ENCODE measurements at places on chromosomes 3 and 15.

GRCh38 chr3:16179771-16180736 lies 5.6 kb downstream of the GALNT15 start:
- peak; percentile 90 for DNase-seq

- peak; percentile 7 for DNase-seq
Observed at GRCh38 chr3:176431038-176431418, 766.3 kb downstream of the TBL1XR1 start.

DNA sequence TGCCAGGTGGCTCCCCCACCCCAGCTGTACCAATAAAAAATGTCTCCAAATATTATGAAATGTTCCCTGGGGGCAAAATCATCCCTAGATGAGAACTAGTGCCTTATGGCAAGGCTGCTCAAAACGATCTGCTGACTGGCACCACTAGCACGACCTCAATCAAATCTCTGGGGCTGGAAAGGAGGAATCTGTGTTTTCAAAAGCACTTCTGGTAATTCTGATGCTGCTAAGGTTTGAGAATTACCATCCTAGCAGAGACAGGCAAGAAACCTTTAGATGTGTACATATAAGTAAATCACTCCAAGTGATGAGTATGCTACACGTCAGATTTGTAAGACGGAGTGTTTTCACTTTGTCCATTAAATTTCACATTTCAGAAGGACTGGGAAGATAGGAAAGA lies 360.1 kb upstream of the THRB start:
- DNase-seq: no peak

DNA sequence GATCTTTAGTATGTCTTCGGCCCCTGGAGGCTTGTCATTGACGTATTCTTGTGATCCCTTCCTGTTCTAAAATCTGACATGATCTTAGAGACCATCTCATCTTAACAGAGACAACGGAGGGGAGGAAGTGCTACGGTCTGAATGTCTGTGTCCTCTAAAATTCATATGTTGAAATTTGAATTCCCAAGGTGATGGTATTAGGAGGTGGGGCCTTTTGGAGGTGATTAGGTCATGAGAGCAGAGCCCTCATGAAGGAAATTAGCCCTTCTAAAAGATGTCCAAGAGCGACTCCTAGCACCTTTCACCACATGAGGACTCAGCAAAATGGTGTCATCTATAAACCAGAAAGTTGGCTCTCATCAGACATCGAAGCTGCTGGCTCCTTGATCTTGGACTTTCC lies 233.2 kb upstream of the CMC1 start:
- DNase-seq: no peak

DNA sequence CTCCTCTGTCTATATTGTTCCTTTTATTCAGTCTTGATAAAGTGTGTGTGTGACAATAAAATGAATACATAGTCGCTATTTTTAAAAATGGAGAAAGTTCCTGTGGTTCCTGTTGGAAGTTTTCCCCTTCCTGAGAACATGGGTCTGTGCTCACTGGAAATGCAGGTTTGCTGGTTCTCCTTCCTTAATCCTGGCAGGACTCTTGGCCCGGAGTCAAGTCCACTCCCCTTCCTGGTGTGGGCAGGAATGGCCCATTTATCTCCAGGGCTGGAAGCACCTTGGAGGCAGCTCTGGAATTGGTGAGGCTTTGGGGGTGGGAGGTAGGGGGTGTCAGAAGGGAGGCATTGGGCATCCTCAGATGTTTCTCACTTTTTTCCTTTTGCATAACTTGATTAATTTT lies 30.1 kb downstream of the FOXL2 start:
- DNase-seq: no peak

DNA sequence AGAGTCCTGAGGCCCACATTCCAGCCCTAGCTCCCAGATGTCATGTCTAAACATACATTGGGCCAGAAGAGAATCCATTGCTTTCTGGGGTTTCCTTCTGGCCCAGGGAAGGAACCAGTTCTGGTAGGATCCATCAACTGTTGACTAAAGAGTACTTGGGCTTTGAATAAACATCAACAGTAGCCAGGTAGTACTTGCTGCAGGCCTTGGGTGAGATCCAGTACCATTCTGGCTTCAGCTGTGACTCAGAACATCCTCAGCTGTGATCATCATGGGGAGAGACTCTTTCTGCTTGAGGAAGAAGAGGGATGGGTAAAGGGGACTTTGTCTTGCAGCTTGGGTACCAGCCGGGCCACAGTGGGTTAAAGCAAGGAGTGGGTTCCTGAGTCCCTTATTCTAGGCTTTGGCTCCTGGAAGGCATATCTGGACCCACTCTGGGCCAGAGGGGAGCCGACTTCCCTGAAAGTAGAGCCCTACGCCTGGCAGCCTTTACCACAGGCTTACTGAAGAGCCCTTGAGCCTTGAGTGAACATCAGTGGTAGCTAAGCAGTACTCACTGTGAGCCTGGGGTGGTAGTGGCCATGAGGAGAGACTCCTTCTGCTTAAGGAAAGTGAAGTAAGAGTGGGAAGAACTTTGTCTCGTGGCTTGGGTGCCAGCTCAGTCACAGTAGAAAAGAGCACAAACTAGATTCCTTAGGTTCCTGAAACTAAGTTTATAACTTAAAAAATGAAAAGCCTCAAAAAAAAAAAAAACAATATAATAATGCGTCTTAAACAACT lies 128.3 kb downstream of the GOLIM4 start:
- DNase-seq: no peak

DNA sequence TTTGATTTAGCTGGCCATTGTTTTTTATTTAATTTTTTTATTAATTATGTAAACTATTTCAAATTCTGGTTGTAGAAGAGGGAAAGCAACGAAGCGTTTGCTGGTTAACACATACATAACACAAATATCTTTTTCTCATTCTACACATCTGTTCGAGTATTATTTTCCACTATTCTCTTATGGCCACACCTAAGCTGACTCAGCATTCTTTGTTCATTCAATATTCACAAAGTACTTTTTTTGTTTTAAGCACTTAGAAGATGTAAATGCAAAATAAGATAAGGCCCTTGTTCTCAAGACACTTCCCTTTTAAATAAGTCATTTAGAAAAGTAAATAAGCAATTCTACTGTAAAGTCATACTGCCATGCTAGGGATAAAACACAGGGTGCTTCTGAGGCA lies 45.4 kb downstream of the CADM2 start:
- DNase-seq: no peak

DNA sequence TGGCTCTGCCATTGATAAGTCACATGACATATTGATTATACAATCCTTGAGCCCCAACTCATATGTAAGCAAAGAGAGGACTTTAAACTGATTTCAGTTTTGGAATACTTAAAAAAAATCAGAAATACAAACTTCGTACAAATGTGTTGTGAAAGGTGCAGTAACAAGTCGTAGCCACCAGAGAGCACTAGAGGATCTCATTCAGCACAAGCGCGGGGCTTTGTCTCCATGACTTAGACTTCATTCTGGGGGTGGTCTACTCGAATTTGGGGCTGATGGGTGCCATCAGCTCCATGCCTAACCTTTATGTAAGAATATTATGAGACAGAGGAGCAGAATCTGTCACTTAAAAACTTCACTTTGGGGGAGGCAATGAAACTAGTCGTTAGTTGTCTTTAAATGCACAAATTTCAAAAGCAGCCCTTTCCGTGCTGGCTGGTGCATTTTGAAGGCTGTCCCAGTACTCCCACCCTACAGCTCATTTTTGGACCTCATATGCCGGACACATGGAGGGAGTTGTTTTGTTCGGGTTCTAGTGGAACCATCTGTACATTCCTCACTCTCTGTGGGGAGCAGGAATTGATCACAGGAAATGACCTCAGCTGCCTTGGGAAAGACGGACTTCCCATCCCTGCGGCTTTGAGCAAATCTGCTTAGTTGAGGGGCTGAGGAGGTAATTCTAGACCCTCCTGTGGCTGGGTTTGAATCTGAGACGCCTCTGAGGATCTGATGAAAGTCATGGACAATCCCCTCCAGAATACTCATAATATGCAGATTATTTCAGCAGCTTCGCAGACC lies 27.5 kb upstream of the MASP1 start:
- DNase-seq: peak; percentile 82

GRCh38 chr3:190666821-190667220 lies 152.9 kb downstream of the IL1RAP start:
- no peak for DNase-seq

- peak; percentile 74 for DNase-seq
Observed at GRCh38 chr3:103393395-103394186, 958.8 kb downstream of the ZPLD1 start.

DNA sequence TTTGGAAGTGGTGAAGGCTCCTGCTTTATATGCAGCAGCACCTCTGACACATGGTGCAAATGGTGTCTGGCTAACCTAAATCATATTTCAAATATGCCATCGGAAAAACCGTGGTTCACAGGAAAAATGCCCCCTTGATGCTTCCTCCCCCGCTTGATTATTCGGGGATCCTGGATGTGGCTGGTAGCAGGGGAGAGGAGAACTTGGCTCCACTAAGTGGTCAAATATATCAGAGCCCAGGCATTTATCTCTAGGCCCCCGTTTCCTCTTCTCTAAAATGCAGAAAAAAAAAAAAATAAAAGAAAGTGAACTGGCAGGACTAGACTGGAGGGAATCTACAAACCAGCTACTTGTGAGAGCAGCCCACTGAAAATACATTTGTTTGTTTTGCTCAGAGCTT lies 18.2 kb upstream of the ATP2B2 start:
- DNase-seq: no peak

Measured in EH (cell line).